Peyer's patch (tissue), 4 donors: ENCODE measurements at places on chromosomes 5 and 9.
A peak's percentile ranks its signal among the peaks of the same experiment; 100 is the strongest.

GRCh38 chr5:155983954-155984353 lies 343.0 kb upstream of the SGCD start:
- H3K4me1 ChIP-seq = no peaks in the 10 kb centered on the region
- H3K4me3 ChIP-seq = no peak overlapping the region
- no peaks in the 10 kb centered on the region for H3K36me3 ChIP-seq
- H3K27me3 ChIP-seq = no peaks in the 10 kb centered on the region
- DNase-seq = no peak

DNA sequence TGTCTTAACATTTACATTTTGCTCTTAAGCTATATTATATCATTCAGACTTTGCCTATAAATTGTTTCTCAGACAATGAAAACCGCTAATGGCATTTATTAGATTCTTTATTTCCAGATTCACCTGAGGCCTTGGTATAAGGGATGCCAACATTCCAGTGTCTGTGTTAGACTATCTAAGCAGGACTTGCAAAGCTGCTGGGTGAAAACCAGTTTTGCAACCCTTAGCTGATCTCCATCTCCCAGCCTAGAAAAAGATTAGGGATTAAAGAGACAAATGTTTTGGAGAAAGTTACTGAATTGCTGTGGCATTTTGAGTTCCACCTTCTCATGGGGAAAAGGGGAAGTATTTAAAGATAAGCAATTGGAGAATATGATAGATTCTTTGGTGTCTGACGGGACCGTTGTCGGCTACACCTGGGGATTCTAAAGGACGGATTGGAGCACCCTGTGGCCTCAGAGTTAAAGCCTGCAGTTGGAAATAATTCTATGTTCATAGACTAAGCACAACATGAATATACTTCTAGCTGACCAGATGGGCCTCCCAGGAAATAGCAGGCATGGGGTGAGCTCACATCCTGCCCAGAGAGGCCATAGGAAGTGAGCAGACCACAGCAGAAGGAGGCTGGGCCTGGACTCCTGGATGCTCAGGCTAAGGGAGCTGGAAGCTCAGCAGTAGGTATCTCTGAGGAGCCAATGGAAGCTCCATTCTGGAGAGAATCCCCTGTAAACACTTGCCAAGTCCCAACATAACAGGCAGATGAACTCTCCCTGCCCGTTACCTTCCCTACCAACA lies 21.8 kb downstream of the ENTREP1 start:
- no peak for DNase-seq
- no peak overlapping the region for H3K4me3 ChIP-seq
- H3K27me3 ChIP-seq = no peaks in the 10 kb centered on the region
- no peaks in the 10 kb centered on the region for H3K4me1 ChIP-seq

- DNase-seq = no peak
- H3K27me3 ChIP-seq = no peaks in the 10 kb centered on the region
- no peaks in the 10 kb centered on the region for H3K36me3 ChIP-seq
Observed at GRCh38 chr5:141330299-141331080, at the start of gene PCDHGA1. TSS of gene PCDHGA1 (plus strand) at chr5:141330514.

DNA sequence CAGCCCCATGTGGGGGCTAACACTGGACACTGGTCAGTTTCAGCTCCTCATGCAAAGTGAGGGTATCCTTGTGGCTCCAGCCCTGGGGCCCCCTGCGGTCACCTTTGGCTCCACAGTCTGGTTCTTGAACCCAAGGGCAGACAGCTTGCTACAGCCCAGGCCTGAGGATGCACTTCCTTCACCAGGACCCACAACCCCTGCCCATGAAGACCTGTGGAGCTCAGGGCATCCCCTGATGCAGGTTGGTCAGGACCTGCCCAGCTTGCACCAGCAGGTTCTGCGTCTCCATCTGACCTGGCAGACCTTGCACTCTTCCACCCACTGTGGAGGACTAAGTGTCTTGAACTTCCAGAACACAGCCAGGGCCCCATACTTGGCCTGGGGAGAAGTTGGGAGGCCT lies 3.7 kb upstream of the MRNIP start:
- no peaks in the 10 kb centered on the region for H3K27me3 ChIP-seq
- peaks cover 46% of the 10 kb centered on the region for H3K36me3 ChIP-seq
- no peak for DNase-seq
- no peak overlapping the region for H3K27ac ChIP-seq
- no peaks in the 10 kb centered on the region for H3K4me1 ChIP-seq

- no peaks in the 10 kb centered on the region for H3K36me3 ChIP-seq
- H3K4me3 ChIP-seq = no peak overlapping the region
- no peaks in the 10 kb centered on the region for H3K4me1 ChIP-seq
- no peak overlapping the region for H3K27ac ChIP-seq
- no peaks in the 10 kb centered on the region for H3K27me3 ChIP-seq
Observed at GRCh38 chr9:70954126-70954525, 167.3 kb downstream of the TRPM3 start.

DNA sequence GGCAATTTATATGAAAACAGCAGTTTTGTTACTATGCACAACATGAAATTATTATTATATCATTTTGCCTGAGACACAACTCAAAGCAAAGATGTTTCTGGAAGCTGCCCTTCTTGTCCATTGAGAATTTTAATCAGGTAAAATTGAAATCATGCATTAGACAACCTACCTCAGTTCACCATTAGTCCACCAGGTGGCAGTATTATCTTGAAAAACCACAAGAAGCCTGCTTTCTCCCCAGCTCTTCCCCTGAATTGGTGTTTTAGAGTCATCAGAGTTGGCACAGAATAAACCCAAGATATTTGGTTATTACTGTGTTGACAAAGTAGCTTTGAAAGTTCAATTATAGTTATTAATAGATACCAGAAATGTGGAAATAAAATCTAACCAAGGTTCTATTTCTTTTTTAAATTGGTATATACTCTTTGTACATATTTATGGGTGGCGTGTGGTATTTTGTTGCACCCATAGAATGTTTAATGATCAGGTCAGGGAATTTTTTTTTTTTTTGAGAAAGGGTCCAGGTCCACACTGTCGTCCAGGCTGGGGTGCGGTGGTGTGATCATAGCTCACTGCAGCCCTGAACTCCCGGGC lies 25.7 kb downstream of the UTP15 start:
- H3K4me1 ChIP-seq = no peaks in the 10 kb centered on the region
- H3K36me3 ChIP-seq = no peaks in the 10 kb centered on the region
- H3K4me3 ChIP-seq = no peak overlapping the region
- DNase-seq = peak; percentile 56

- no peaks in the 10 kb centered on the region for H3K36me3 ChIP-seq
- no peaks in the 10 kb centered on the region for H3K4me1 ChIP-seq
- H3K27ac ChIP-seq = no peak overlapping the region
- no peak for DNase-seq
Observed at GRCh38 chr5:73363911-73364730, 84.5 kb downstream of the FOXD1 start.

- peak overlapping the region; percentile 76 for H3K4me3 ChIP-seq
- H3K27ac ChIP-seq = no peak overlapping the region
- H3K36me3 ChIP-seq = no peaks in the 10 kb centered on the region
- H3K4me1 ChIP-seq = no peaks in the 10 kb centered on the region
- no peak for DNase-seq
- no peaks in the 10 kb centered on the region for H3K27me3 ChIP-seq
Observed at GRCh38 chr9:36398745-36399144, 1.3 kb downstream of the RNF38 start.

- no peaks in the 10 kb centered on the region for H3K36me3 ChIP-seq
- no peak overlapping the region for H3K4me3 ChIP-seq
- H3K4me1 ChIP-seq = no peaks in the 10 kb centered on the region
- H3K27ac ChIP-seq = no peak overlapping the region
Observed at GRCh38 chr5:143583409-143583808, 179.9 kb upstream of the NR3C1 start.

DNA sequence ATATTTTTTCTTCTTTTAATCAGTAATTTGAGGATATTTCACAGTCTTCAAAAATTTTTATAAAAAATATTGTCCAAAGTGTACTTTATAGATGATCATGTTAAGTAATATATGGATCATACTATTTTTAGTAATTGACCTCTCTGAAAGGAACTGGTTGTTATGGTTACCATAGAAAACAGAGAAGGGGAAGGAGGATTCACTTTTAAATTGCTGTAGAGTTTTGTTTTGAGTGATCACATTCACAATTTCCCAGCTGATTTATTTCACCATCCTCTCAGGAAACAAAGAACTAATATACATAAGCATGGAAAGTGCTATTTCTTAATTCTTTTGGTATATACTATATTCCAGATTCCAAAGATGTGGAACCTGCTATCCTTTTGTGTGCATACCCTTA lies 56.5 kb upstream of the NREP start:
- H3K27me3 ChIP-seq = no peaks in the 10 kb centered on the region
- H3K27ac ChIP-seq = no peak overlapping the region
- no peak for DNase-seq
- no peak overlapping the region for H3K4me3 ChIP-seq
